ENCODE measurements at places on chromosomes 1 and 21. TPM values are rescaled to one million over a fixed set of nuclear protein-coding genes. Genes with fewer than 3 reads are reported as not detected.

Gene AIRE
- total RNA-seq, result not detected

Gene SPTA1
- not detected for total RNA-seq

Gene TRAF3IP3
- total RNA-seq, result not detected

Gene FLVCR1
- total RNA-seq, result 6.0 TPM

Gene F5
- not detected for total RNA-seq

Gene LRRC71
- not detected for total RNA-seq

Gene PCAT6
- not detected for total RNA-seq

Gene ERICH3
- total RNA-seq, result not detected

Gene TNFRSF1B
- 1.9 TPM for total RNA-seq

DNA sequence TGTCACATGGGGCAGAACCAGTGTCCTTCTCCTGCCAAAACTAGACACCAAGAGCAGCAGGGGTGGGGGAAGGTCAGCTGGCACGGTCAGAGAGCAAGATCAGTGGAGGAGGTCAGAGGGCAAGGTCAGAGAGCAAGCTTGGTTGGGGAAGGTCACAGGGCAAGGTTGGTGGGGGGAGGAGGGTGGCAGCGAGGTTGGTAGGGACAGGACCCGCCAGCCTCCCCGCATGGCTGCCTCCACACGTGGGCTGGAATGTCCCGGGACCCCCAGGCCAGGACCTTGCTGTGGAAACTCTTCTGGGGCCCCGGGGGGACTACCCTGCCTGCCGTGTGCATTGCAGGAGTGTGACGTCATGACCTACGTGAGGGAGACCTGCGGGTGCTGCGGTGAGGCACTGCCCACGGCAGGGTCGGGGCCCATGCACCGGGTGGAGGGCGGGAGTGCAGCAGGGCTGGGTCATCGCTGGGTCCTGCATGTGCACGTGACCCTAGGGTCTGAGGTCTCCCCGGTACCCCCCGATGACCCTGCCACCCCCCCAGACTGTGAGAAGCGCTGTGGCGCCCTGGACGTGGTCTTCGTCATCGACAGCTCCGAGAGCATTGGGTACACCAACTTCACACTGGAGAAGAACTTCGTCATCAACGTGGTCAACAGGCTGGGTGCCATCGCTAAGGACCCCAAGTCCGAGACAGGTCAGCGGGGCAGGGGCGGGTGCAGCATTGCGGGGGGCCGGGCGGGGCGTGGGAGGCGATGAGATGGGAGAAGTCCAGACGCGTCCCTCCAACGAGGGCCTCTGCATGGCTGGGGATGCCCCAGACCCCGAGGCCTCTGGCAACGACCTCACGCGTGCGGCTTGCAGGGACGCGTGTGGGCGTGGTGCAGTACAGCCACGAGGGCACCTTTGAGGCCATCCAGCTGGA lies 27.3 kb downstream of the COL6A2 start:
- no peak for DNase-seq

DNA sequence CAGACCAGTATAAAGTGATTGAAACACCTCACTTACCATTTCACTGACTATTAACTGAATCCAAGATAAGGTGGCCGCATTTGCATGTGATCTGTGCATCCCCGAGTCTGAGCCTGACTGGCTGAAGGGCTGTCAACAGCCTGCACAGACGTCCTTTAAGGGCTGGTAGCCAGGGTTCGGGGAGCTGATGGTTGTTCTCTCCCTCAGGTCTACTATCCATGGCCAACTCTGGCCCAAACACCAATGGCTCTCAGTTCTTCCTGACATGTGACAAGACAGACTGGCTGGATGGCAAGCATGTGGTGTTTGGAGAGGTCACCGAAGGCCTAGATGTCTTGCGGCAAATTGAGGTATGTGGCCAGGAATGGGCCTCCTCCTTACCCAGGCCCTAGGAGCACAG lies 14.0 kb downstream of the PPIE start:
- no peak for DNase-seq

GRCh38 chr1:231796141-231796540 lies 169.6 kb downstream of the DISC1 start:
- DNase-seq, result peak; percentile 34

DNA sequence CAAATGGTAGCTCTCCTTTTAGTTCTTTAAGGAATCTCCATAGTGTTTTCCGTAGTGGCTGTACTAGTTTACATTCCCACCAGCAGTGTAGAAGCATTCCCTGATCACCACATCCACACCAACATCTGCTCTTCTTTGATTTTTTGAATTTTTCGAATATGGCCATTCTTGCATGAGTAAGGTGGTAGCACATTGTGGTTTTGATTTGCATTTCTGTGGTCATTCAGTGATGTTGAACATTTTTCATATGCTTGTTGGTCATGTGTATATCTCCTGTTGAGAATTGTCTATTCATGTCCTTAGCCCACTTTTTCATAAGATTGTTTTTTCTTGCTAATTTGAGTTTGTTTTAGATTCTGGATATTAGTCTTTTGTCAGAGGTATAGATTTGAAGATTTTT lies 84.6 kb upstream of the B3GALT2 start:
- DNase-seq, result peak; percentile 94

- DNase-seq, result no peak
These were observed 6.7 kb downstream of the TOR1AIP2 start for GRCh38 chr1:179870870-179871269.

DNA sequence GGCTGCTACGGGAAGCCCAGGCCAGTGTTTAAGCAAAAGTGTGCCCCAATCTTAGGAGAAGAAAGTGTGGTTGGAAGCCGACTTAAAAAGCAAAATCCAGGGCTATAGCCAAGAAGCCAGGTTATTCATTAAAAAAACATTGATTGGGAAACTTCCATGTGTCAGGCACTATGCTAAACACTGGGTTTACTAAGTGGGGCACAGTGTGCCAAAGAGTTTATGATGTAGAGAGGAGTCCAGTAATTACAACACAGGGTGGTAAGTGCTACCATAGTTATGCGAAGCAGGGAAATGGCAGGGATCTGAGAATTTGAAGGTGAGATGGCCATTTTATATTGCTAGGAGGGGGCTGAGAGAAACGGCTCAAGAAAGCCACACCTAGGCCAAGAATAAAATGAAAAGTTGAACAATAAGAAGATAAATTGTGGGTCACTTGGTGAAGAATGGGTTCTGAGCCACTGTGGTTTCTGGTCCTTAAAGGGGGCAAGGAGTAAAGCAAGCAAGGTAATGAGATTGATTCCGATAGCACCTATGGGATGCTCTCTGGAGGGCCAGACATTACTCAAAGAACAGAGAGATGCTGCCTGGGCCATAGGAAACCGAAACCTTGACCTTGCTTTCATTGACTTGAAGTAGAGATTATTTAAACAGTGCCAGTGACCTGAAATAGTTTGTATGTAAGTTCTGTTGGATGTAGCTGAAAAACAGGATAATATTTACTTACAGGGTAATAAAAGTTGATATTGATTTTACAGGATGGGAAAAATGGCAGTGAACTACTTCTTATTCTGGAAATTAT lies 177.8 kb downstream of the GIPC2 start:
- peak; percentile 70 for DNase-seq

- DNase-seq, result no peak
These were observed 468.7 kb downstream of the ADGRL2 start for GRCh38 chr1:82269431-82269830.

GRCh38 chr1:88029142-88029541 lies 654.9 kb upstream of the PKN2 start:
- DNase-seq, result no peak

GRCh38 chr1:4150262-4150661 lies 250.2 kb upstream of the C1orf174 start:
- DNase-seq, result no peak

DNA sequence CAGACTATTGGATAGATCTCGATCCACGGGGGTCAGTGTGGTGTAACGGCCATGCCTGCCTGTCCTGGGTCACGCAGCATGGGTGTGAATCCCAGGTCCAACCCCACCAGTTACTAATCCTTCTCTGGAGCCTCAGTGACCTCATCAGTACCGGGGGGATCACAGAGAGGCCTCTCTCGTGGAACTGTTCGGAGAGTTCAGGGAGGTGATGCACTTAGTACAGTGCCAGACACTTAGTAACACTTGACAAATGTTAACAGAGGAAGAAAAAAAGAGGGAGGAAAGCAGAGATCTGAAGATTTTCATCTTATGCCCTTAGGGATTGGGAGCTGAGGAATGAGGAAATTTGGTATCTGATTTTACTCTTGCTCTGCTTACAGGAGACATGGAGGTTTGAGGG lies 2.9 kb downstream of the ABCA4 start:
- DNase-seq, result no peak

GRCh38 chr1:75614399-75614756 lies 3.5 kb upstream of the SLC44A5 start:
- DNase-seq, result no peak

Measured in LHCN-M2 (cell line).